Fibroblast of gingiva (primary cell): ENCODE measurements at places on chromosomes 1 and 21.
A peak's percentile ranks its signal among the peaks of the same experiment; 100 is the strongest.

GRCh38 chr1:6389971-6390370, 3.6 kb downstream of the ACOT7 start:
- no peak for DNase-seq

DNA sequence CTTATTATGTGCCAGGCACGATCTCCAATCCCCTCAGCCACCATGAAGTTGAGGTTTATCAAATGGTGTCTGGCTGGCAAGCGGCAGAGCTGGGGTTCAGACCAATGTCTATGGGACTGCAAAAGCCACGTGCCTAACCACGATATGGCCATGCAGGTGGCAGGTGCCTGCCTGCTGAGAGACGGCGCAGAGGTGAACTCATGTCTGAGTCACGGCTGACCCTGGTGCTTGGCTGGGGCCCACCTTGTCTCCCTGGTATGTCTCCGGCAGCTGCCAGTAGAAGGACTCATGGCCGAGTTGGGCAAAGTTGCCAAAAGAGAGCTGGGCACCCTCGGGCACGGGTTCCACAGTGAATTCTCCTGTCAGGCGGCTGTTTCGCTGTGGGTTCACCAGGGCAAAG, 59.9 kb downstream of the LDLRAD2 start:
- no peak for DNase-seq

GRCh38 chr1:208269338-208269666, 25.1 kb upstream of the PLXNA2 start:
- peak; percentile 46 for DNase-seq

- peak; percentile 91 for DNase-seq
These were observed 28.5 kb upstream of the KCNE2 start for GRCh38 chr21:34335316-34335715.

GRCh38 chr1:204692325-204692840, 6.8 kb upstream of the LRRN2 start:
- DNase-seq, result no peak

DNA sequence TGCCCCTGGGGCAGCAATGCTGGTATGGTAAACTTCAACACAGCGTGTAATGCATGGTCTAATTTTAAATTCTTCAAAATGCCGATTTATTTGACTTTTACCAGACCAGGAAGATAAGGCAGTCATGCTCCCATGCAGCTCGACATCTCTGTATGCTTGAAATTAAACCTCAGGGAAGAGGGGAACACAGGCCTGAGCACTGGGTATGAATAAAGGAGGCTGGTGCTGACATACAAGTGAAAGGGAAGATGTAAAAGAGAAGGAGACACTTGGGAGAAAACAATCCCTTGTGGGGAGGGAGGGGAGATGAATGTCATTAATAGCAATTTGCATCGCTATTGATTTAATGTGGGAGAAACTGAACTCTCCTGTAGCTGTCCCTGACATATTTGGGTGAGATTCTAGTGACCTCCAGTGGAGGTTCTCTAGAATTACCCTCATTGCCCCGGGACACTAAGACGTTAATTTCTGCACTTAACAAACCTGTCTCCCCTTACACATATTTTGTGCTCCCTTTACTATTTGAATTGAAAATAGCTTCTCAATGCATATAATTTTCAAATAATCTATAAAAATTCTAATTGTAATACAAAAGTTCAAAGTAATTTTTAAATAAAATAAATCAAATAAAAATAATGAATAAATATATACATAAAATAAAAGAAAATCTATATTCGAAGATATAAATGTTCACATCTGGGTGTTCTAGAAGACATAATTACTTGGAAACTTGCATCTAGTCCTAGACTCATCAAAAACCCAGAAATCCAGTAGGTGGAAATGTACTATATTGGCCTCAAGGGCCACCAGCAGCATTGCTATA, 283.1 kb downstream of the LMX1A start:
- peak; percentile 50 for DNase-seq

GRCh38 chr1:87880098-87880760, 551.5 kb downstream of the LMO4 start:
- no peak for DNase-seq

DNA sequence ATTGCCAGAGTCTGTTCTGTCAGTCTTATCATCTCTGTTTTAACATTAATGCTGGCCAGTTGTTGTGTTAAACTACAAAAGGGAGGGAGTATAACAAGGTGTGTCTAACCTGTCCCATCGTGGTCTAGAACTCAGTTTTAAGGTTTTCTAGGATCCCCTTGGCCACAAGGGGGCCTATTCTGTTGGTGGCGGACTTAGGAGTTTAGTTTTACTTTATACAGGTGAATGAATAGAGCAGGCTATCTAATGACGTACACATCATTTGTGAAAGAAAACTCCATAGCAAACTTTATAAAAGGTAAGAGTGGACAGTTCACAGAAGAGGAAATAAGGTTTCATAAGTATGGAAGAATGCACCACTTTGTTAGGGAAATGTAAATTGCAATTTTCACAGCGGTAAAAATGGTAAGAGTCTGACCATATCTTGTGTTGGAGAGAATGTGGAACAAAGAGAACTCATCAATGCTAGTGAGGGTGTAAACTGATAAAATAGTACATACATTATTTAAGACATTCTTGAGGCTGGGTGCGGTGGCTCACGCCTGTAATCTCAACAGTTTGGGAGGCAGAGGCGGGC, 2.5 kb upstream of the ATF6 start:
- no peak for DNase-seq

DNA sequence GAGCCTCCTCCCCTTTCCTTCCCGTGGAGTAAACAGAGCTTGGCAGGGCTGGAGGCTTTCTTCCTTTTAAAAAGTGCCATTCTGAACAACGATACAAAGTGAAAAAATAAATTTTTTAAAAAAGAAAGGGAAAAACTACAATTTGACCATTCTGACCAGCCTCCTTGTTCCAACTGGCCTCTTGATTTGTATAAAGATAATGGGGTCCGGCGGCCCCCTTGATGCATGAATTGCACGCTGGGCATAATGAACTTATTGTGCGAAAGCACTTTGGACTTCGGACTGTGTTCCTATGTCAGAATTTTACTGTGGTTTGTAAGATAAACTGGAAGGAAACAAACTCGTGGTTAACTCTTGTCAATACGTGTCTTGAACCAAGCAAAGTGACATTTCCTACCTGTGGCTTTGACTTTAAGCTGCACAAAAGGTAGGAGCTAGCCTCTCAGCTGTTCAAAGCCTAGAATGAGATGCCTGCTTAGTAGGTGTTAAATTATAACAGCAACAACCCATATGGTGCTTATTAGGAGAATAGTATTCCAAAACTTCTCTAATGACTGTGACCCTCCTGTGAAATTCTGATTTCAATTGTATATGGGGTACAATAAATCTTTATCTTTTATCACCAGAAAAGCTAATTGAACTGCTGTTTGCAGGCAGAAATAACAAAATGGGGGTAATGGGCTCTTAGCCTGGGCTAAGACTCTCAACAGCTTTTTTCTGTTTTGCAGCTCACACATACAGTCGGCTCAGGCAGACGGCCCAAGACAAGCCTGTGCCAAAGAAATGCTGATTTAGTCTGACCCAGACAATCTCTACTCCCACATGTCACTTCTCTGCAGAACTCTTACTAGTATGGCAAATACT, 9.3 kb downstream of the IRF2BP2 start:
- no peak for DNase-seq

GRCh38 chr1:204692841-204693356, 7.4 kb upstream of the LRRN2 start:
- no peak for DNase-seq

DNA sequence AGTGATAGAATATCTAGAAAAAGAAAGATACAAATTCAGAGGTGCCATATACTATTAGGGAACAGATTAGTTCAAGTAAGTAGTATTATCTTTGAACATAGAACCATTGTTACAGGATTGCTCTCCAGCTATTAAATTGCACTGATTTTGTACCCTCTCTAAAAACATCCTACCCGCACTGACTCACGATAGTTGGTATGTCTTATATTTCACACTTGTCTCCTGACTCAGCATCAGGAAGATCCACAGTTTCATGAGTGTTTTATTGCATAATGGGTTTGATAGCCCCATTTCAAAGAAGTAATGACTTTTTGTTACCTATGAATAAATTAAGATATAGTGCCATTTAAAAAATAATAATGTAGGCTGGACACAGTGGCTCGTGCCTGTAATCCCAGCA, 6.0 kb downstream of the TATDN3 start:
- DNase-seq, result peak; percentile 5

DNA sequence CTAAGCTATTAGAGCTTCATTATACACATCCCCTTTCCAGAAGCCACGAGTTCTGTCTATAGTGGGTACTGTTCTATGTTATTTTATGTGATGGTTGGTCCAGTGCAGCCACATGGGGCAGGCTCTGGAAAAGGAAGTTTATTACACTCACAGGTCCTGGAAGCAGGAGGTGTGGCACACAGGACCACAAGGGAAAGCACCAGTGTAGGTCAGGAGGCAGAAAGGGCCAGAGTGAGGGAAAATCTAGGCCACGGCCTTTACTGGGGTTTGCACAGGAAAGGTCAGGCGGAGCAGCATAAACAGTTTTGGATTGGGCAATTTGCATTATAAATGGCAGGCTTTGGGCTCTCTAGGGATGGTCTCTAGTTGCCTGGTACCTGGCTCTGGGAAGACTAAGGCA, 21.8 kb upstream of the CNIH3 start:
- DNase-seq, result no peak

DNA sequence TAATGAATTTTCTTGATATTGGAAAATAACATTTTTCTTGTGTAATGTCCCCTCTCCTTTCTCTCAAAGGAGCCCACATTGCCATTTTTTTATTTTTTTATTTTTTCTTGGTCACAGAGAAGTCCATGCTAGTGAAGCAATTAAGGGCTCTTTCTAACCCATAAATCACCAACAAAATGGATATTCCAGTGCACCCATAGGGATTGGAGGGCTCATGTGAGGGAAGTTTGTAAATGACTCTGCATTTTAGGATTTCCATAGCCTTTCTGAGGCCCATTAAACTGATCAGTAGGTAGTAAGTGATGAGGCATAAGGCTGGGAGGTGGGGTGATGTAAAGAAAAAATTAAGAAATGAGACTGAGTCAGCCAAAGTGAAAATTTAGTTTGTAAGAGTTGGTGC, 55.9 kb upstream of the JAK1 start:
- DNase-seq, result no peak

DNA sequence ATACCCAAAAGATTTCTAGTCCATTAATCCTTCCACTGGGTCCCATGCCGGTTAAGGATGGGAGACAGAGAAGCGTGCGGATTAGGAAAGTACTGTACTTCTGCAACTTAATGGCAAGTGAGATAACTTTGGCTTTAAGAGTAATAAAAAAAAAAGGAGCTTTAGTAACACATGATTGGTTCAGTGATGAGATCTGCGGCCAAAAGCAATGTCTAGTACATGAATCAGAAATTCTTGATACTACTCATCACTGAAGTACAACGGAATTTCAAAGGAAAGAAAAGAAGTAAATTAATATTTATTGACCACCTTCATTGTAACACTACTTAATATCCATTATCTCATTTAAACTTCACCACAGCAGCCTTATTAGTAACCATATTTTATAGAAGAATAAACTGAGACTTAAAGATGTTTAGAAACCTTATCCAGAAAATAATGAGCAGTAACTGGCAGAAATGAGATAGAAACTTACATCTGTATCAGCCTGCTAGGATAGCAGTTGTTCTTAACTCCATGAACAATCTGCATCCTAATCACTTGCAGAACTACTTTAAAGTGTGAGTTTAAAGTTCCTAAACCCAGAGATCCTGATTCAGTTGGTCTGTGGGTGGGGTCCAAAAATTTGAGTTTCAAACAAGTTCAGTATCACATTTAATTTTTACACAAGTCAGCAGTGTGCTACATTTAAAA, 14.1 kb upstream of the NUF2 start:
- peak; percentile 62 for DNase-seq

GRCh38 chr1:206508956-206509355, 1.6 kb downstream of the RASSF5 start:
- peak; percentile 40 for DNase-seq

DNA sequence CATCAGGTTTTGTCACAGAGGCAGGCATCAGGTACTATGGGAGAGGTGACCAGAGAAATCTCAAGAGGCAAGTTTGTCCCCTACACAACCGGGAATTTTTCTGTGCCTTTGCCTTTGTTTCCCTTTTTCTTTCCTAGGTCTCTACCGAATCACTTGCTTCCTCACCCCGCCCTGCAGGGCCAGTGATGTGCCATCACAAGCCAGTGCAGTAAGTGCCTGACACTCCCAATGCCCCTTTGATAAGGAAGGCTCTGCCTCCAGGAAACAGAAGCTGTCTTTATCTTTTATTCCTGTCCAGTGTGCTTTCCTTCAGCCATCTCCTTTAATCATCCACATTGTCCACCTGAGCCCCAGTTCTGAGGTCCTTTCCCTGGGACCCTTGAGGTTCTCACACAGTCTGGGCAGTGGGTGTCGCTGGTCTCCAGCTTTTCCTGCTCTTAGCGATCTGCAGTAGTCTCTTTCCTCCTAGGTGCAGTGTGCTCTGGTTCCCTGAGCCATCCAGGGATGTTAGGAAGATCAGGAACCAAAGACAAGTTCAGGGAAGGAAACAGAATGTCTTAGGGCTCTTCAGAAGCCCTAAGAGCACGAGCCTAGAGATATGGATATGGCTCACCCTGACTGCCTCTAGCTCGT, 36.6 kb downstream of the GJA5 start:
- no peak for DNase-seq

- DNase-seq, result no peak
These were observed 33.6 kb downstream of the ERI3 start for GRCh38 chr1:44321466-44321865.

DNA sequence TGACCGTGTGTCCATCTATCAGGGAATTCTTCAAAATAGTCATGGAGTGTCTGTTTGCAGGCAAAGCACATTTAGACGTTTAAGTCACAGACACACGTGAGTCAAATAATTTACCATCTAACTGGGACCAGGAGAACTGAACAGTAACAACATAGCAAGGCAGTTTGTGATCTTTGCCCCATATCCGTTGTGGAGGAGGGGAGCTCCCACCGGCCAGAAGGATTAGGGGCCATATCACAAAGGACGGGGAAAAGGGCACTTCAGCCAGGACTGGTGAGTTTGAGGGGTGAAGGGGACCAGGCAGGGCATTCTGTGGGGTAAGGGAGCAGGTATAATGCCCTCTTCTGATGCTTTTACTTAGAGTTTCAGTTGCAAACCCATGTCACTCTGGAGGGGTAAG, 22.9 kb downstream of the ELAPOR1 start:
- no peak for DNase-seq

DNA sequence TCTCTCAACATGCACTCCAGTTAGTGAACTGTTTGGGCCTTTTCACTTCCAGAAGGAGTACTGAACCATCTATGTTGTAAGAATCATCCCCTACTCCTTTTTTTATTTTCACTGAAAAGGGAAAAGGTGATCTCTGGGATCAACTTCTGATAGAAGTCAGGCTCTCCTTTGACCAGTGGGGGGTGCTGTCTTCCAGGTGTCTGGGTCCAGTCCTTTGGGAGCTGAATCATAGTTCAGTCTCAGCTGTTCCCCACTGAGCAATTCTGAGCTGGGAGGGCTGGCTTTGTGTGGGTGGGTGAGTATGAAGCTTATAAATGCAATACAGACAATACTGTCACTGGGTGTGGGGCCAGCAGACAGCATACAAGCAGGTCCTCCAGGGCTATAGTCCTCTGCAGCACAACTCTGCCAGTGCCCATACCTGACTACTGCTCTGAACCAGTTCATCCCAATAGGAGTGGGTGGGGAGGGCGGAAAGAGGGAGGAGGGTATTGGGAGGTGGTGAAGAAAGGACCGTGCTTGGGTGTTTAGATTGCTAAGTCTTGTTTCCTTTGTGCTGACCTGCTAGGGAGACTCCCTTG, 12.5 kb upstream of the SARS1 start:
- DNase-seq, result peak; percentile 48
